HFF-Myc (cell line): ENCODE measurements at places on chromosomes 2 and 18.

DNA sequence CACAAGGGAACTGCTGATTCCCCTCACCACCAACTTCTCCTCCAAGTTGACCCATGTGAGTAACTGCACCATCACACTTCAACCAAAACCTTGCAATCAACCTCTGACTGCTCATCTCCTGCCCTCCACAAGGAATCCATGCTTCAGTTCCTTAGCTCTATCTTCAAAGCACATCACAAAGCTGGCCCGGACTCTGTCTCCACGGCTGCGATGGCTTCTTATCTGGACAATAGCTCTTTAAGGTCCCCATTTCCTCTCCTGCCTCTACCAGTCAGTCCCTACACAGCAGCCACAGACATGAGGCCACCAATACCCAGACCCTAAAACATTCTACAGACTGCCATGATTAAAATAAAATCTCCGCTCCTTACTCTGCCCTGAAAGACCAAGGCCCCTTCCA is 25.7 kb downstream of the MBOAT2 start:
- no peak for DNase-seq

- no peak for DNase-seq
Measured at GRCh38 chr2:127439343-127439742, 21.1 kb downstream of the PROC start.

DNA sequence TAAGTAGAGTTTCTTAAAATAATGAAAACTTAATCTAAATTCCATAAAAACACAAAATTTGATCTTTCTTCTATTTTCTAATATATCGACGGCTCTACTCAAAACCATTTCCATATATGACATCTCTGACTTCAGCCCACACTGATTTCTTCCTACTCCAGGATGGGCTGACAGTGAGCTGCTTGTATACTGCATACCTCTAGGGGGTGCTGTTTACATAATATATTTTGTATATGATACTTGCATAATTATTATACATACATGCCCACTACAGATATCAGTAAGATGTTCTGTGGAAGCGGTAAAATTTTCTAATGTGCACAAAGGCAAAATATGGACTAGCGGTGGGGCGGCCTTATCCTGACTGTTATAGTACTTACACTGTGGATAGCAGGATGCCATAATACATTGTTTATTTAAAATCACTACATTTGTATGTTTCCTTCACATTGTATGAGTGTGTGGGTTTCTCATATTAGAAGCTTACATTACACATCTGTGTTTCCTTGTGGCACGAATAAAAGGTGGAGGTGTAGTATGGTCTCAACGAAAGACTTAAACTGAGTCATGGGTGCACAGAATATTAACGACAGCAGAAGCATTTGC is 66.1 kb upstream of the NXPH2 start:
- DNase-seq, result no peak

DNA sequence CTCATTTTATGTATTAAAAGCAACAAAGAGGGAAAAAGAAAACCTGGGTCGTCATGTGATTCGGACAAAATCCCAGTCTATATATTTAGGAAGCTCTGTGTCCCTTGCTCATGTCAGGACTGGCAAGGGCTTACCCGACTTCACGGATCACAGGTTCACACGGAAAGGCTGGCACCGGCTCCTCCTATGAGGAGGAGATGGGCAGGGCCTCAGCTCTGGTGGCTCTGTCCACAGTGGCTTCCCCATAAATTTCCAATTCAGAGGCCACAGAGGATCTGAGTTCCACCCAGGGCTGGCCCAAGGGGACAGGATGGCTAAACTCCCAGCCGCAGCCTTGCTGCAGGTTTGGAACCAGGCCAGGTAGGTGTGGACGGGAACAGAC is 186.8 kb downstream of the BCL2 start:
- DNase-seq, result no peak

GRCh38 chr18:32072321-32072720 is 19.4 kb upstream of the RNF138 start:
- no peak for DNase-seq

GRCh38 chr18:4101009-4101408 is 354.1 kb downstream of the DLGAP1 start:
- DNase-seq, result no peak

- DNase-seq, result no peak
Measured at GRCh38 chr18:22711192-22711685, 221.9 kb upstream of the RBBP8 start.

DNA sequence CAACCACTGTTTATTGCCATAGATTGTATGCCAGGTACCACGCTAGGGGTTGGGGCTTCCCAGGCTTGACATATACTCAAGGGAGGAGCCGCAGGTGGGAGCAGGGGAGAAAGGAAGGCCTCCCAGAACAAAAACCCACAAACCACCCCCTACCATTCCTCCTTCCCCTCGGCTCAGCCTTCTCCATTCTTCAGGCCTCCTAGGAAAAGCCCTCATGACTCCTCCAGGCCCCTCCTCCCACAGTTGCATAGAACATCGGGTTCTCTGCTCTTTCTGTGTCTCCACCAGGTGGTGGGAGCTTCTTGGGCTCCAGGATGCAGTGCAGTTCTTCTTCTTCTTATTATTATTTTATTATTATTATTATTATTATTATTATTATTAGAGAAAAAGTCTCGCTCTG is 80.3 kb downstream of the ZFP36L2 start:
- no peak for DNase-seq

DNA sequence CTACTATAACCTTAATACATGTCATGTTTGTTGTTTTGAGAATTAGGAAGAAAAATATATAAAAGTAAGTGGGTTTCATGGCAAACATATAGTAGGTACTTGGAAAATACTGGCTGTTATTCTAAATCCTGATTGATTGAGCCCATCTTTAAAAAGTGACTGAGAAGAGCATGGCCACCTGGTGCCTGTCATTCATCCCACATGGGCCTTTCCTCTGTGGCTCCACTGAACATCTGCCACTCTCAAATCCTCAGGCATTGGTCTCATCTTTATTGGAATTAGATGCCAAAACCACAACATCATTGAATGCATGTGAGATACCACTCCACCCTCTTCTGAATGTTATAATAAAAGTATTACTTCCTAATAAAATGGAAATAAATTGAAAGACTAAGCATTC is 101.6 kb upstream of the TTN start:
- no peak for DNase-seq

DNA sequence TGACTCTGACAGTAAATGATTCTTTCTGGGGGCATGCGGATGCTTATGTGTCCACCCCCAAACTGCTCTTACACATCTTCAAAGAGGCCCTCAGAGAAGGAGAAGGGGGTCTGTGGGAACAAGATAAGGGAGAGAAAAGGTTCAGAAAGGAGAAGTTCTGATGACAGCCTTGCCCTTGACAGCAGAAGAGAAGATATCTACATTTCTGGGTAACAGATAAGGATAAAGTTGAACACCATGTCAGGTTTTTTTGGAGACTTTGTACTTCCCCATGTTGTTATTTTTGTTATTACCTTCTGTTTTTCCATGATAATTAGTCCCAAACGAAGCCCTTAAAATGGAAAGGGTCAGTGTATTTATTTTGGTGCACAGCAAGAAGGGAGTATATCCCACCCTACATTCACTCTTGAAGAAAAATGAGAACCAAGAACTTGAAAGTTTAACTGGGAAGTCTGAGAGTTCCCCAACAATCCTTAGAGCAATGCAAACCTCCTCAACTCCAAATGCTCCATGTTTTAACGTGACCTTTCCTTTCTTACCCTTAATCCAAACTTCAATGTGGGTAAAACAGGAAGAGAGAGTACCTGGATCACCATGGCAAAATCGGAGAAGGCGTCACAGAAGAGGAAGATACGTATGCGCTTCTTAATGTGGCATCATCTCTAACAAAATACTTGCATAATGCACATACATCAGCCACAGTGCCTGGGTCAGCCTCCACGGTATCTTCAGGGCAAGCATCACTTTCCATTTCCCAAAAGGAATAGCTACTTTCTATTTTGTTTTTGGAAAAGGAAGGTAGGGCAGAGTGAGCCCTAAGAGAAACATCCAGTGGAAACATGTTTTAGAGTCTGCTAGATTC is 264.6 kb upstream of the STON1 start:
- no peak for DNase-seq

GRCh38 chr2:112152476-112153178 is 14.4 kb downstream of the FBLN7 start:
- DNase-seq, result no peak

GRCh38 chr2:29336341-29337241 is 221.4 kb downstream of the CLIP4 start:
- DNase-seq, result no peak

DNA sequence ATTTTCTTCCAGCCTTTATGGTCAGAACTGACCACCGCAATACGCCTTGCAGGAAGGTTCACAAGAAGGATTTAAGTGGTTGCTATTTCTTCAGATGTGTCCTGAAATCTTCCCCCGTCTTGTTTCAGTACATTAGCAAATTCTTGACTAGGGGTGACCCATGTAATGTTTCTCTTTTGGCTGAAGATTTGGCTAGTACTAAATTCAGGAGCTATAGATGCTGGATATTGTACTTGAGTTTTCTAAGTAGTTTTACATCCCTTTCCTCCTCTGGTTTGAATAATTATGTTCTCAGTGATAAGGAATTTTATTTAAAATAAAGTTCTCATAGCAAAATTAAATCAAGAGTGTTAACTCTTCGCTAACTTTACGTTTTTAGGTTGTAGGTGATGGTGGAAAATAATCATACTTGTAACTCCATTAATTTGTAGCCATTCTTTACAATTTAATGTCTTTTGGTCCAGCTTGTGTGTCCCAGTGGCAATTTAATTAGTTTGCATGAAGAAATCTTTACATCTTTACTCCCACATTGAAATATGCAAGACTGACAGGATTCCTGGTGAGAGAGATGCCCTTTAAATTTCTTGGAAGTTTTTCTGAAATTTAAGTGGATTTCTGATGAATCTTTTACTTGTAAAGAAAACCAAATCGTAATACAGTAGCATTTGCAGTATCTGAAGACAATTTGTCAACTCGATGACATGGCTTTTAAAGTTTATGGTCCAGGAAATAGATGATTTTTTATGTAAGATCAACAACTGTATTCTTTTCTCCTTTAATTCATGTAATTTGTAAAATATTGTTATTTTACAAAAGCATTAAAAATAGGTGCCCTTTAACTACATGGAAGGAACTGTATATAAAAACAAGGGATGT is 2.8 kb downstream of the PHLPP1 start:
- no peak for DNase-seq

GRCh38 chr18:63831080-63831788 is 56.0 kb downstream of the SERPINB7 start:
- DNase-seq, result no peak

DNA sequence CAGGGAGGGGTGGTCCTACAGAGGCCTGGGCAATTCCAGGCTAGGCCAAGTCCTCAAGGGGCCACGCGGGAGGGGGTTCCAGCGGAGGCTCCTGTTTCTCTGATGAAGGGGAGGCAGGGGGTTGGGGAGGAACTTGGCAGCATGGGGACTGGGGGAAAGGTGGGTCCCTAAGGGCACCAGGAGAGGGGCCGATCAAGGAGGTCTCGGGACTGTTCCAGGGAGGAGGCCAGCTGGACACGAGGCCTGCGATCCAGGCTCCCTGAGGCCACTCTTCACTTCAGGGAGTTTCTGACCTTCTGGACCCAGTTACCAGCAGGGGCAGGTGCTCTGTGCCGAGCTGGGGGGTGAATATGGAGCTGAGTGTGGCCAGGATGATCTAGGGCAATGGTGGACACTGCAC is 71.5 kb downstream of the ASB1 start:
- no peak for DNase-seq

DNA sequence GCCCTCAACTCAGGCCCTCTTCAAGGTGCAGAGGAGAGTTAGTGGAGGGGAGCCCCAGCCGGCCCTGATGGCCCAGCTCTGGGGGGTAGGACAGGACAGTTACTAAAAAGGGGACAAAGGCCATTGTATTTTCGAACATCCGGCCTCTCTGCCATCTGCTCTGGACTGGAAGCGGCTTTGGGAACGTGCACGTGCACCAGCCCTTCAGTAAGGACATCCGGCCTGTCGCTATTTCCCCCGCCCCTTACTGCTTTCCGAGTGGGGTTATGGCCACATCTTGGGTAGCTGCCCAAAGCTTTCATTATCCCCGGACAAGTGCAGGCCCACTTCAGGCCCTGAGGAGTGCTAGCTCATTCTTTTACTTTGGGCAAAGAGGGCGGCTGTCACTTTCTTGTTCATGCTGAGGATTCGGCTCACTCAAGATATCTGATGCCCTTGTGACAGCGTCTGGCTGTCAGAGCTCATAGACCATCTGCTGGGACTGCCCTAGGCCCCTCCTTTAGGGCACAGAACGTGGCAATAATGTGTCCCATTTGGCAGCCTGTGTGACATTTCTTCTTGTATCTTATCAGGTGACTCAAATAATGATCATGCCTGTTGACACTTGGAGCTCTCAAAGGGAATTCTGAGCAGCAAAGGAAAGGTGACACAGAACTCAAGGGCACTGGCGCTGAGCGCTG is 17.5 kb downstream of the SLC4A3 start:
- DNase-seq, result no peak

- no peak for DNase-seq
Measured at GRCh38 chr18:8241731-8242130, 367.5 kb upstream of the RAB12 start.

- DNase-seq, result no peak
Measured at GRCh38 chr2:63122921-63123320, 72.3 kb downstream of the OTX1 start.

DNA sequence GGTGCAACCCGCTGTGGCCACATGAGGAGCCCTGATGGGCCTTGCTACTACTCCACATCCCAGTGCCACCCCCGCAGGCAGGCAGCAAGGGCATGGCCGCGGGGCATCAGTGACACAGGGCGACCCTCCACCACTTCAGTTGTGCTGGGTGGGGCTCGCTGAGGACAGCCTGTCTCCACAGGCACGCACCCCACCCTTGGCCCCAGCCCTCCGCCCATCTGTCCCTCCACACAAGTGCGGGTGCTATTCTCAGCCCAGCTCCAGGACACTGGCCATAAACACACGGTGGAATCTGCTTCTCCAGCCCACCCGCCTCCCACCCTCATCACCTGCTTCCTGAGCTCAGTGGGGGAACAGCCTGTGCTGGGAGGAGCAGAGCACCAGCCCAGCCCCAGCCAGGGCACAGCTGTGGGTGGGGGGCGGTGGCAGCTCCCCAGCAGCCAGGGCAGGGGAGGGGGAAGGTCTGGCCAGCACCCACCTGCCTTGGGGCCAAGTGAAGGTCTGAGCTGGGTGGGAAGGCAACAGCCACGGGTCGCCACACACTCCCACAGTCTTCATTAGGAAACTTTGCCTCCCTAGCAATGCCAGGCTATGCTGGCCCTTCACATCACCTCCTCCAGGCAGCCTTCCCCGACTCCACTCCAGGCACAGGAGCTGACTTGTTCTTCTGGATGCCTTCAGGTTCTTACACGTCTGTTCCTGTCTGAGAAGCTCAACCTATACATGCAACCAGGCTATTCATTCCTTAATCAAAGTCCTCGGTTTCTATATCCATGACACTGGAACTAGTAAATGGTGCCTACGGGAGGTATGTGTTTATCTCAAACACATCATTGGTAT is 16.5 kb downstream of the BIN1 start:
- DNase-seq, result no peak

- no peak for DNase-seq
Measured at GRCh38 chr2:207126724-207127308, 38.9 kb downstream of the KLF7 start.

GRCh38 chr18:42586601-42587000 is 528.9 kb downstream of the RIT2 start:
- no peak for DNase-seq
